ENCODE measurements at places on chromosomes 12 and 14.

DNA sequence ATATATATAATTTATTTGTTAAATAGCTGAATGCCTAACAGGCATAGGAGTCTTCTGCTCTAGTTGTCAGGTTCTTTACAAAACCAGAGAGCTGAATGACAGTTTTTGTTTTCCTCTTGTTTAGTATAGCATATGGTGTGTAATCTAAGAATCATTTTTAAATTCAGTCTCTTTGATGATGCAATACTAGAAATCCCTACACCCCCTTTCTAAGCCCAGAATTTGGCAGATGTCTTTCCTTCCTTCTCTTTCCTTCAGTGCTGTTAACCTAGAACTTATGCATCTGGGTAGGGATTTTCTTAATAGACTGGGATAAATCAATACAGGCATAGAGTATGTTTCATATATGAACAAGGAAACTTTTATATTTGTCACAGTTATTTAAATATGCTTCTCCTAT is 198.1 kb downstream of the KCNH5 start:
- DNase-seq = no peak

- no peak for DNase-seq
Measured at GRCh38 chr12:106310687-106311086, 8.2 kb downstream of the TCP11L2 start.

DNA sequence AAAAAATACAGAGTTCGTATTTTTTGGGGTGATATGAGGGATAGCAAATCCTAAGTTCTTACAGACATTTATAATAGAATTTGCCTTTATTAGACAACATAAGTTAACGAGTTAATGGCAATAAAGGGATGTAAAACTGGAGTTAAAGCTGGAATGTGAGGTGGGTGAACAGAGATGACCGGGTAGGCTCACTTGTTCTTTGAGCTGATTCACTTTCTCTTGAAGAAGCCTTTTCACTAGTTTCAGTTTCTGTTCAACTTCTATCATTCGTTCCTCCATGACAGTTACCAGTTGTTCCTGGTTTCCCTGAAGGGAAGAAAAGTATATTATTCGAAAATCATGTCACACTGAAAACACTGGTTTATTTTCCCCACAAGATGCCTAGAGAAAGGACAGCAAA is 57.7 kb upstream of the SAV1 start:
- DNase-seq = no peak

DNA sequence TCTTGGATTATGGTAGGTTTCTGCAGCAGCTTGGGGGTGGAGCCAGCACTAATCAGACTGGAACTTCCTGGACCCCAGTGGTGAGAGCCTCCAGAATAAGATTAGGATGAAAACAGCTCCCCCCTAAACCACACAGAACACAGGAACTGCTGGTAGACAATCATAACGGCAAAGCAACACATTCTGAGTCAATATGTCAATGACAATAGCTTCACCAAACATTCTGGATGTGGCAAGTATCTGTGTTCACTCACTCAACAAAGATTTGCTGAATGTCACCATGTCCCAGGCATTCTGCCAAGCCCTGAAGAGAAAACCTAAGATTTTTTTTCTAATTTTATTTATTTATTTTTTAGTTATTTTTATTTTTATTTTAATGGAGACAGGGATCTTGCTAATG is 65.2 kb downstream of the LRRC74A start:
- DNase-seq = no peak

GRCh38 chr12:120367924-120368788 is 808 bp downstream of the MSI1 start:
- DNase-seq = no peak

- no peak for DNase-seq
Measured at GRCh38 chr12:54421175-54421878, 2.3 kb upstream of the ITGA5 start.

DNA sequence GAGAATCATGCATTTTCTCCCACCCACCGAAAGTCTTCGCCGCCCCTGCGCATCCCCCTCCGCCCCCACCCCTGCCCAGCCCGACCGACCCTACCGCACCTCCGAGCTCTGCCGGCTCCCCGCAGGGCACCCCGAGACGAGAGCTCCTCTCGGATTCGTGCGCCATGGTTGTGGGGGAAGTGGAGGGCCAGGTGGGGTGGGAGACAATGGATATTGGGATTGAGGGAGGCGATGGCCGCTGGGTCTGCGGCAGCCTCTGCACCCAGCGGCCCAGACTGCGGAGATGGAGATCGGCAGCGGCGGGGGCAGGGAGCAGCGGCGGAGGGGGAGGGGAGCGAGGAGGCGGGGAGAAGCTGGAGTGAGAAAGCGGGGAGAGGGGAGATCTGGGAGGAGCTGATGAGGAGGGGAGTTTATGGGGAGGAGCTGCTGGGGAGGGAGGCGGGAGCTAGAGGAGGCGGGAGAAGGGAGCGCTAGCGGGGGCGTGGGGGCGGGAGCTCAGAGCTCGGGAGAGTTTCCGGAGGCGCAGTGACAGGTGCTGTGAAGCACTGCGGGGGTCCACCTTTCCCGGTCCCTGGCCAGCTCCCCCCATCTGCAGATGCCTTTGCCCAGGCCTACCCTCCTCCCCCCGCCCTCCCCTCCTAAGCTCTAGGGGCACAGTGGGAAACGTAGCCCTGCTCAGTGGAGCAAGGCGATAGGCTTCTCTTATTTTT is at the start of gene SALL2:
SALL2 (minus strand) TSS at position 385 of the 710 bp plus-strand sequence; CDS start at position 166, 219 bp downstream.
- DNase-seq = peak; percentile 53

GRCh38 chr12:109702111-109702841 is 11.3 kb upstream of the FAM222A start:
- no peak for DNase-seq

GRCh38 chr12:104957719-104958000 is 430 bp downstream of the SLC41A2 start:
- peak; percentile 13 for DNase-seq

GRCh38 chr12:29561664-29562071 is 64.2 kb upstream of the OVCH1 start:
- no peak for DNase-seq

GRCh38 chr14:85535321-85535720 is 5.4 kb downstream of the FLRT2 start:
- DNase-seq = no peak

GRCh38 chr12:98228683-98229539 is 286.5 kb upstream of the TMPO start:
- no peak for DNase-seq

DNA sequence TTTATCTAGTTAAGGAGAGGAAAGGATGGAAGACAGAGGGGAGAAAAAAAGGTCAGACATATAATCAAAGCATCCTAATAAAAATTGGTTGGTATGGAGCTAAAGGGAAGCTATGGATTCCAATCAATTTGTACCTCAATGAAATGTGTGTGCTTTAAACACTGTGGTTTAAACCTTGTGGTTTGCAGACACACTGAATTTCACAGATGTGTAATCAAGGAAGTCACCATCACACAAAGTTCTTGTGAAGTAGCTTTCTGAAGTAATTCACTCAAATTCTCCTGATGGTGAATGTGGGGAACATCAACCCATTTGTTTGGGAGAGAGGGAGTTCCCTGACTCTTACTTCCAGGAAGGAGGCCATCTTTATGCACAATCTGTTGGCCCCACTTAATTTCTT is 243.3 kb upstream of the KRR1 start:
- no peak for DNase-seq

DNA sequence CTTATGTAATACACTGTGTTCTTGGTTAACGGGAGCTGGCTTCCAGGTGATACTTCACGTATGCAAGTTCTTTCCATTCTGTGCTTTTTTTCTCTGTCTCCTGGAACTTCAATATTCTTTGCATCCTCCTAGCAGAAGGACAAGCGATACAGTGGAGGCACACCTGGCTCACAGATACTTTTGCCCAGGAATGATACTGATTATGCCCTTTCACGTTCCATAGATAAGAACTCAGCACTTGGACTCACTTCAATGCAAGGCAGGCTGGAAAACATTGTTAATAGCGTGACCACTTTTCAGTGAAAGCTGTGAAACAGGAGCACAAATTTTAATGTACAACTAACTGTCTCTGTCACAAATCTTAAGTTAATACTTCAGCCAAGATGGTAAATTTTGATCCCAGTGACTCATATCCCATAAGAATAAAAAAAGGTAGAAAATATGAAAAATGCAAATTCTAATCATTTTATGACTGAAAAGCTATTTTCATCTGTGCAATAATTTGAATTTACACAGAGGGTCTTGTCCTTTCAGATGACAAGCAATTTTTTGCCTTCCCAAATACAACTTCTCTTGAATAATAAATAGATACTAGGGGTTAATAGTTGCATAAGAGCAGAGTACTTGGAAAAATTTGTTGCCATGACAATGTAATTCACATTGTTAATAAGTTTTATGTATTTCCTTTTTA is 919.0 kb downstream of the GALC start:
- no peak for DNase-seq

- DNase-seq = no peak
Measured at GRCh38 chr12:12685305-12685704, 10.7 kb downstream of the GPR19 start.

- no peak for DNase-seq
Measured at GRCh38 chr12:21413369-21414277, 23.8 kb upstream of the PYROXD1 start.

DNA sequence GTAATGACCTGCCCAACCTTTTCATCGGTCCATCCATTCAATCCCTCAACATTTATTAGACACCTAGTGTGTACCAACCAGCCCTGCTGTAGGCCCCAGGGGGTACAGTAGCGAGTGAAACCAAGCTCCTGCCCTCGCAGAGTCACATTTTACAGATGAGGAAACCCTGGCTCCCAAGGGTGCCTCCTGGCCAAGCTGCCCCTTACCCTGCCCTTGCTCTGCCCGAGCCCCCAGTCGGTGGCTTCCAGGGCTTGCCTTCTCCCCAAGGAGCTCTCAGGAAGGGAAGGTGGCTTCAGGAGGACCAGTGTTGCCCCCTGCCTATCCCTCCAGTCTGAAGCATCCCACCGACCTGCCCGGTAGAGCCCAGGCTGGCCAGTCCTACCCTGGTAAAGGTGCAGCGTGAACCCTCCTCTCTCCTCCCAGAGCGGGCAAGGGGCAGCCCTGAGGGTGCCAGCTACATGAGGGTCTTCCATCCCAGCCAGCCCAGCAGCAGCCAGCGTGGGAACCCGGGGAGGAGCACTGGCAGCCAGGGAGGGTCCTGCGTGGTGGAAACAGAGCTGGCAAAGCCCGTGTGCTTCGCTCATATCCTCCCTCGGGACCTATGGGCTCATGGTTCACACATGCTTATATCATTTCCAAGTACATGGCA is 670 bp upstream of the BEGAIN start:
- no peak for DNase-seq

DNA sequence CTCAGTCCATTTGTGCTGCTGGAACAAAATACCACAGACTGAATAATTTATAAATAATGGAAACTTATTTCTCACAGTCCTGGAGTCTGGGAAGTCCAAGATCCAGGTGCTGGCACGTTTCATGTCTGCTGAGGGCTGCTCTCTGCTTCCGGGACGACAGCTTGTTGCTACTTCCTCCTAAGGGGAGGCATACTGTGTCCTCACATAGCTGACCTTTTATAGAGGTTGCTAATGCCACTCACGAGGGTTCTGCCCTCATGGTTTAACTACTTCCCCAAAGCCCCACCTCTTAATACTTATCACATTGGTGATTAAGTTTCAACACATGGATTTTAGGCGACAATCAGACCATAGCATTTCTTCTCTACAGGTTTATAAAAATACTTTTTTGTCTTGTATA is 411.1 kb downstream of the NRXN3 start:
- no peak for DNase-seq

DNA sequence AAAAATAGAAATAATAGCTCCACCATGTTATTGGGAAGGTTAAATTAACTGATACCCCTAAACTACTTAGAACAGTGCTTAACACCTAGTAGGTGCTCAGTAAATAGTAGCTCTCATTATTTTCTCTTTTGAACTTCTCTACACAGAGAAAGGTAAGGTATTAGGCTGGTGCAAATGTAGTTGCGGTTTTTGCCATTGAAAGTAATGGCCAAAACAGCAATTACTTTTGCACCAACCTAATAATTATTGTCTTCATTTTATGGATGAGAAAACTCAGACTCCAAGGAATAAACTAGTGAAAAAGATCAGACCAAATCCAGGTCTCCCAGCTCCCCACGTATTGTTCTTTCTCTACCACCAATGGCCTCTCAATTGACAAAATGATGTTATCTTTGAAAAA is 157.2 kb upstream of the TMPO start:
- DNase-seq = no peak

- DNase-seq = no peak
Measured at GRCh38 chr12:47735649-47736048, 10.4 kb upstream of the ENDOU start.

- DNase-seq = no peak
Measured at GRCh38 chr14:46036099-46036498, 615.5 kb downstream of the RPL10L start.

DNA sequence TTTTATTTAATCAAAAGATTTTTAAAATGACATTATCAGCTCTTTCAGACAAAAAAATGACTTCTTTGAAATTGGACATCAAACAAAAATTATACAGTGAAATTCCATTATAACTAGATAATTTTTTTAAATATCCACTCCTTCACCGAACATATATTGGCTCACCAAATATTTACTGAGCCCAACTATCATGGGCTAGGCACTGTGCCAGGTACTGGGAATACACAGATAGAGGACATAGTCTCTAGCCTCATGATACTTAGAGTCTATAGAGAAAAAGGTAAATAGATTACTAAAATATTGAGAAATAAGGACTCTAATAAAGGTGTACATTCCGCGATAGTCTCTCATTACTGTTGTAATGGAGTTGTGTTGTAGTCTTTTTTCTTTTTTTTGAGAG is 219.9 kb downstream of the SEC23A start:
- no peak for DNase-seq

- DNase-seq = no peak
Measured at GRCh38 chr12:98064501-98064900, 450.9 kb upstream of the TMPO start.

DNA sequence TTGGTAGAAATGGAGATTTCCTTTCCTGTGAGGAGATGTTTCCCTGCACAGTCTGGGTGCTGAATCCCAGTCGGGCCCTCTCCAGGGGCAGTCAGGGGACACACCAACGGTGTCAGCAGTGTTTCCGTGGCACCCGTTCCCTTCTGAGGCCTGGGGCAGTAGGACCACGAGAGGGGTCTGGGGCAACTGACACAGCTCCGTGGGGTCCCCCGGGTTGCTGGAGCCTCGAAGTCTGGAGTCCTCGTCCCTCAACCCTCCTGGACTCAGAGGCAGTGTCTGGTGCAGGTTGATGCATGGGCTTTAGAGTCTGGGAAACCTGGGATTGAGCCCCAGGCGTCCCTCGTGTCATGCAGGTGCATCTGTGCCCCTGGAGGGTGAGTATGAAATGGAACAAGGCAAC is 327.3 kb downstream of the ADGRD1 start:
- DNase-seq = no peak

DNA sequence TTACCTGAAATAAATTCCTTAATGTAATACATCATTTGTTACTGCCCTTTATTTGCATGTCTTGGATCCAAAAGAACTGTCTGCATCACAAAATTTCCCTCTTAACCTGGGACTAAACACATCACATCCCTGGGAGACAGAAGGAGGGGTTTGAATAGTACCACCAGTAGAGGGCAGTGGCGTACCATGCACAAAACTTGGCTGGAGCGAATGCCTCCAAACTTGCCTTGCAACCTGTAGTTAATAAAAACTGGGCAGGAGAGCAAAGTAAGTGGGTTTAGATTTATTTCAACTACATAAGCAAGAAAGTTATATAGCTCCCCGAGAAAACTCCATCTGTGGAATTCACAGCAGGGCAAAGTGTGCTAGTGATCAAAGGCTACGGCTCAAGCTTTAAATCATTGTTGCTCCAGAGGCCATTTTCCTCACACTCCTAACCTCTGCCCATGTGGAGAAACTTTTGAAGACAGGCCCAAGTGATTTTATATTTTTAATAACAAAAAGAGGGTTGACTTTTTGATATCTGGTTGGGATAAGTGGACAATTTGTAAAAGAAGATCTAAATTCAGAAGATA is 1176.7 kb upstream of the SEL1L start:
- DNase-seq = peak; percentile 8

- no peak for DNase-seq
Measured at GRCh38 chr14:73757876-73758391, 43.8 kb upstream of the PNMA1 start.

Measured in GM12891 (cell line).